ENCODE measurements at places on chromosomes 13 and 19. TPM values are rescaled to one million over a fixed set of nuclear protein-coding genes. Genes with fewer than 3 reads are reported as not detected.

DNA sequence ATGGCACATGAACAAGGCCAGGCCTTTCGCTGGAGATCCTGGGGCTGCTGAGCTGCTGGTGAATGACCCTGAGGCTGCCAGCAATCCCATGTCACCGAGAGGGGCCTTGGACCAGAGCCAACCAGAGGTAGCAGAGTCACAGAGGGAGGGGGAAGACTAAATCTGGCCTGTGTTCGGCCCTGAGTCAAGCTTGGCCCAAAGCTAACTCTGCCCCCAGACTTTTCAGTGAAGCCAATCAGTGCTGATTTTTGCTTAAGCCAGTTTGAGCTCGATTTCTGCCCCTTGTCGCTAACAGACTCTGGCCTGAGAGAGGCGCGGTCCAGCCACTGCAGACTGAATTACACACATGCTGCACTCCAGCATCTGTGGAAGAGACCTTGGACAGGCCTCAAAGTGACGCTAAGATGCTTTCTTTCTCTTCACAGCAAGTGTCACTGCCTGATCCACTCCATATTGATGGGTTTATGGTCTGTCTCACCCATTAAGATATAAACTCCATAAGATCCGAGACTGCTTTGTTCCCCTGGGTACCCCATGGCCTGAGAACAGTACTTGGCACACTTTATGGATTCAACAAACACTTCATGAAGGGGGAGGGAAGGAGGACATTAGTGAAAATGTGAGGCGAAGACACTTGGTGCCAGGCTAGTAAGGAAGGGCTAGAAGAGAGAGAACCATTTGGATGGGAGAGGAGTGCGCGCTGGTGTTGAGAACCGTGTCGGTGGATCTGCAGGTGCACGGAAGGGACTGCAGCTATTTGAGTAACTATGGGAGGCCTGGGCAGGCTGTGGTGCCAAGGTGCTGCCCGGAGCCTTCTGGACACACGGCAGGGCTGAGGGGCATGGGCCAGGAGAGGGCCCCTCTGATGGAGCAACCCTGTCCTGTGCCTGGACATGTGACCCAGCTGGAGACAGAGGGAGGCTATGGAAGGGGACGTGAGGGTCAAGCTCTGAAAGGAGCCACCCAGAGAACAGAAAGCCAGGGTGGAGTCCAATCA, 17.6 kb downstream of the RANBP3 start:
- no peak for DNase-seq

DNA sequence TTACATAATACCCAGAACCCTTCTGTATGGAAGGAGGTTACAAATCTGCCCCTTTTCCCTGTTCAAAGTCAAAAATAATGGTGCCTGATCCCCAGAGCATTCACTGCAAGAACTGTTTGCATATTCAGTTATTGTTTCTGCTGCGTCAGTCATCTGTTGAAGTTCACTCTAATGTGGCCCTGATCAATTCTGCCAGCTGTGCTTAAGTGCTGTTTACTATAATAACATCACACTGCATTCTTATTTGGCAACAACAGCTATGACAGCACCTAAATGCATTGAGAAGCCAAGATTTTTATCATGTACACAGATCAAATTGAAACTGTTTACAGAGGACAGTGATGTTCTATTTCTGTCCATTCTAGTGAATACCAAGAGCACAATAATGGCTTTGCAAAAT, 115.9 kb downstream of the DACH1 start:
- no peak for DNase-seq

- DNase-seq = no peak
Measured at GRCh38 chr19:14519860-14520407, 1.7 kb upstream of the DNAJB1 start.

GRCh38 chr13:31764556-31764955, 25.2 kb downstream of the RXFP2 start:
- no peak for DNase-seq

GRCh38 chr13:38321654-38322053, 28.0 kb upstream of the UFM1 start:
- DNase-seq = no peak

DNA sequence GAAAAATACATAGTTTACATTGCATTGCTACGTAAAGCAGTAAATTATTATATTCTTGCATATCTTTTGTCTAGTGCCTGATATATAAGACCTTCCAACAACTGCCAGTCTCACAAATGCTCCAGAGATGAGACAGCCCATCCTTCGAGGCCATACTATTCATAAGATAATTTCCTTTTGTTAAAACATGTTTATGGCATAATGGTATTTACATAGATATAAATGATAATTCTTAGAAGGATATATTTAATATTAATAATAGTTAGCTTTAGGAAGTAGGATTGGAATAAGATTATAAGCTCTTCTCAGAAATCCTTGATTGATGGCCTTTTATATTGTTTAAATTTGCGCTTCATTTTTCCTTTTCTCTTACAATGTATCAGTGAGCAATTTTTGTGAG, 1410.1 kb upstream of the MIR17HG start:
- no peak for DNase-seq

- DNase-seq = no peak
Measured at GRCh38 chr19:2561895-2562294, 86.0 kb downstream of the GADD45B start.

DNA sequence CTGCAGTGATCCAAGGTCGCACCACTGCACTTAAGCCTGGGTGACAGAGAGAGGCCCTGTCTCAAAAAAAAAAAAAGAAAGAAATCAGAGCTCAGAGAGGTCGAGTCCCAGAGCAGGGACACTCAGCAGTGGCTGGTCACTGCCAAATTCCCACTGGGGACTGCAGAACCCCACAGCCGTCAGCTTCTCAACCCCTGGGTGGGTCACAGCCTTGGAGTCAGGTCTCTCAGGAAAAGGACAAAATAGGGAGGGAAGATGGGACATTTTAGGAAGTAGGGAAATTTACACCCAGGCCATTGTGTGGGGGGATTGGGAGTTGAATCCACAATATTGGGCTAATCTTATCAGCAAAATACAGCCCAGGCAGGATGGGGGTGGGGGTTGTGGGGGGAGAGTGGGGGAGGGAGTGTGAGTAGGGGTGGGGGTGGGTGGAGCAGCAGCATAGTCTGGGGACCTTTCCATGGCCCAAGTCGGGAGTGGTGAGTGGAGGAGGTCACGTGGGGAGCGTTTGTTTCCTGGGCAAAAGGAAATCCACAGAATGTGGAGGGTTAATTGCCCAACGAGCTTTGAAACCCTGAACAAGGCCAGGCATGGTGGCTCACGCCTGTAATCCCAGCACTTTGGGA, 5.0 kb upstream of the CCDC194 start:
- DNase-seq = no peak

- no peak for DNase-seq
Measured at GRCh38 chr19:27745978-27746542, 1466.9 kb downstream of the UQCRFS1 start.

DNA sequence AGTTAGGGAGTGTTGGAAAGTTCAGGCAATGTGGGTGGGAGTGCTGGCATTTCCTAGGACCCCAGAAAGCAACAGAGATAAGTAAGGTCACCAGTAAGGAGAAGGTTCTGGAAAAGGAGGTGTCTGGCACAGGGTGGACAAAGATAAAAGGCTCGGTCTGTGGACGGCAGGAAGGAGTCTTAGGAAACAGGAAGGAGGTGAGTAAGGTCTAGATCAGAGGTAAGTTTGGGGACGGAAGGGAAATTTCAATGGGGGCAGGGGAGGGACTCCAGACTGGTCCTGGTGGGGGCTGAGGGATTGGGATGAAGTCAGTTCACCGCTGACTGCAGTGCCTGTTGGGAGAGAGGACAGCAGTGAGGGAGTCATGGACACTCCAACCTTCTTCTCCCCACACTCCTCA, 7.8 kb upstream of the OPA3 start:
- DNase-seq = no peak

GRCh38 chr13:65965501-65965900, 1264.6 kb downstream of the PCDH9 start:
- no peak for DNase-seq

- DNase-seq = no peak
Measured at GRCh38 chr13:32588736-32589135, 2.5 kb downstream of the PDS5B start.

- DNase-seq = no peak
Measured at GRCh38 chr13:98821372-98822224, 69.1 kb upstream of the SLC15A1 start.

DNA sequence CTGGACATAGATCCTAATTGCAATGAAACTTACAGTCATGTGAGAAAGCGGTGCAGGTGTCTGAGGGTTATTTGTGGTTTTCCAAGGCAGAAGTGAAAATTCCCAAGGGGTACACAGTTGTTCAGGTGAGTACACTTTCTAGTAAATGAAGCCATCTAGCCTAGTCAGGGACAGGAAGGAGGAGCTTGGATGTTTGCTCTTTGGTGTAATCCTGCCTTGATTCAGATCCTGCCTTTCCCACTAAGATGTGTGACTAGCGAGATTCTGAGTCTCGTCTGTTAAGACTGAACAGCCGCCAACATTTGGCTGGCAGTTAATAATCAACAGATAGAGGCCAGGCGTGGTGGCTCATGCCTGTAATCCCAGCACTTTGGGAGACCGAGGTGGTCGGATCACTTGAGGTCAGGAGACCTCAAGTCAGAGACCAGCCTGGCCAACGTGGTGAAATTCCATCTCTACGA, 2.5 kb downstream of the RPS9 start:
- no peak for DNase-seq

FPR3 gene
- polyA plus RNA-seq = 0.34 TPM

KANK3 gene
- polyA plus RNA-seq = 7.0 TPM

PSG2 gene
- not detected for polyA plus RNA-seq

ZFR2 gene
- polyA plus RNA-seq = 2.0 TPM

ADGRL1 gene
- 37.7 TPM for polyA plus RNA-seq

PLIN3 gene
- polyA plus RNA-seq = 43.7 TPM

GPR32 gene
- polyA plus RNA-seq = not detected

STXBP2 gene
- 60.0 TPM for polyA plus RNA-seq

ZNF888 gene
- 12.0 TPM for polyA plus RNA-seq

NXNL1 gene
- not detected for polyA plus RNA-seq

GFY gene
- not detected for polyA plus RNA-seq
